ENCODE measurements at places on chromosomes 3 and 15.

- no peak for DNase-seq
Observed at GRCh38 chr15:88574655-88575054, 28.2 kb upstream of the DET1 start.

GRCh38 chr3:182325213-182325950, 467.9 kb upstream of the ATP11B start:
- DNase-seq = no peak

DNA sequence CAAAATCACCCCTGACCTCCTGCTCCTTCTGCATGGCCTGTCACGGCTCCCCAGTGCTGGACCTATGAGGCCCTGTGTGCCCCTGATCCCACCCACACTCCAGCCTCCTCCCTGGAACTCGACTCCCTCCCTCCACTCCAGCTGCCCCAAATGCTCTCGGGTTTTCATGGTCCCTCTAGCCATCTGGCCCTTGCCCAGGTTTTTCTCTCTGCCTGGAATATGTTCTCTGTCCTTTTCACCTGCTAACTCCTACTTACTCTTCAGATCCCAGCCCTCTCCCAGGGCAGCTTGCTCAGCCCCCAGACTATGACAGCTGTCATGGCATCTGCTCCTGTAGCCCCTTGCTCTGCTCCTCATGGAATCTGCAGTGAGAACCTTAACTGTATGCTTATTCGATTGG, 30.3 kb downstream of the DUSP7 start:
- DNase-seq = no peak

DNA sequence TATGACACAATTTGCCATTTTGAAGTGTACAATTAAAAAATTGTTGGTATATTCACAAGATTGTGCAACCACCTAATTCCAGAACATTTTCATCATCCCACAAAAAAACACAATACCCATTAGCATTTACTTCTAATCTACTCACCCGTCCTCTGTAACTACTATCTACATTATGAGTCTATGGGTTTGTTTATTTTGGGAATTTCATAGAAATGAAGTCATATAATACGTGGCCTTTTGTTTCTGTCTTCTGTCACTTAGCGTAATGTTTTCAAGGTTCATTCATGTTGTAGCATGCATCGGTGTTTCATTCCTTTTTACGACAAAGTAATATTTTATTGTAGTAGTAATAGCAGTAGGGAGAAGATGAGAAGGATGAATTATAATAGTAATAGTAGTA, 55.2 kb upstream of the CNTN6 start:
- no peak for DNase-seq

GRCh38 chr15:73296609-73297353, 72.0 kb downstream of the HCN4 start:
- DNase-seq = no peak

- DNase-seq = no peak
Observed at GRCh38 chr15:78629031-78629715, 8.4 kb upstream of the CHRNA3 start.

DNA sequence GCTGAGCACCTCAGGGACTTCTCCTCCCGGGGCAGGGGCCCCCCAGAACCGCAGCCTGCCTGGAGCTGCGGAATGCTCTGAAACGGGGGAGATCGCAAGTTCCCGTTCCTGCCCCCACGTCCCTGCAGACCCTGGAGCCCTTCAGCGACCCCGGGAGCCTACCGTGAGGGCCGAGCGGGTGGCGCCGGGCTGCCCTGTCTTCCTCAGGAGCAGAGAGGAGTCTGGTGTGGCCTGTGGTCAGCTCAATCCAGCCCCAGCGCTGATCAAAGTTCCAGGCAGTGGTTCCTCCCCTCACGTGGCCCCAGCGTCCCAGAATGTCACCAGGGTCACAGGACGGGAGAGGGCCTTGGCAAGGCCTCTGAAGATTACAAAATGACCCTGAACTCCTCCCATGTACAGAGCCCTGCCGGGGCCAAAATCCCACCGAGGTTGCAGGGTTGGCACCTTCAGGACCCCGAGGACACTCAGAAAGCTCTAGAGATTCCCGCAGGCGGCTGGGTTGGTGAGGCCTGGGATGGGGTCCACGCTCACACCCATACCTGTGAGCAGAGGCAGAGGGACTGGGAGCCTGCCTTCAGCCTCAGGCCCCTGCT, at the start of gene CPN2:
TSS of gene CPN2 (minus strand) at position 249 of the 593 bp plus-strand sequence. CDS start 8,626 bp downstream, outside the sequence.
- no peak for DNase-seq

DNA sequence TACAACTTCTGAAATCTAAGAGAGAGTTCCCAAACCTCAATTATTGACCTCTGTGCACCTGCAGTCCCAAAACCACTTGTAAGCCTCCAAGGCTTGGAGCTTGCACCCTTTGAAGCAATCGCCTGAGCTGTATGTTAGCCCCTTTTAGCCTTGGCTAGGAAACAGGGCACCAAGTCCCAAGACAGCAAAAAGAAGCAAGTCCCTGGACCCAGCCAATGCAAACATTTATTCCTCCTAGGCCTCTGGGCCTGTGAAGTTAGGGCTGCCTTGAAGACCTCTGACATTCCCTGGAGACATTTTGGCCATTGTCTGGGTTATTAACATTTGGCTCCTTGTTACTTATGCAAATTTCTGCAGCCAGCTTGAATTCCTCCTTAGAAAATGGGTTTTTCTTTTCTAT, 26.9 kb upstream of the ARRDC4 start:
- no peak for DNase-seq

DNA sequence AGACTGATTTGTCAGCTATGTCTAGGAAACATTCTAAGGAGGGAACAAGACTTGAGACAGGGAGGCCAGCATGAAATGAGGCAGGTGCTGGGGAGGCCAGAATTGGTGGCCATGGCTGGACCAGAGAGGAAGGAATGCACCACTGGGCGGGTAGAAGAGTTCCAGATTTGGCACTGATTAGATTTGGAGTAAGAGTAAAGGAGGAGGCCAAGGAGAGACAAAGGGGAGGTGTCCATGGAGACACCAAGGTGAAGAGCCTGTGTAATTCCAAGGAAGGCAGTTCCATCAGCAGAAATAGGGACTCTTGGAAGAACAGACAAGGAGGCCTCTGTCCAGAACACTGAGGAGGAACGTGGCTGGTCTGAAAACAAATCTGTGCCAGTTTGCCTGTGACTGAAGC, 1.8 kb downstream of the ARNT2 start:
- DNase-seq = no peak

GRCh38 chr3:33690341-33690740, 27.7 kb downstream of the CLASP2 start:
- no peak for DNase-seq

DNA sequence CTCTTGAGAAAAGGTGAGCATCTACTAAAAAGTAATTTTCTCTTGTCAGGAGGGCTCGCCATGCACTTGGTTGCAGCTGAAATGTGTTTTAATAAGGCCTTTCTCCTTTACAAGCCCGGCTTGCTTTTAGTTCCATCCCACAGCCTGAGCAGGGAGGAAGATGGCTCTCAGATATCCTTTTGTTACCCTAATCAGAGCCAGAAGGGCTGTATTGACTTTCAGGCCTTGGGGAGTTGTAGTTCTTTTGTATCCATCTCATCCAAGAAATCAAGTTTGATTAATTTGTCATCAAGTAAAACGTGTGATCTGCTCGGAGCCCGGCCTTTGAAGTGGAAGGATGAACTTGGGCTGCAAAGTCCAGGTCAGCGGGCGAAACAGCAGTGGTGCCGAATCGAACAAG, 52.9 kb downstream of the EIF4E3 start:
- no peak for DNase-seq
